ENCODE measurements at places on chromosomes 2 and 18.
A peak's percentile ranks its signal among the peaks of the same experiment; 100 is the strongest.

- no peak for DNase-seq
These were observed 888 bp upstream of the TWSG1 start for GRCh38 chr18:9333441-9334328.

GRCh38 chr2:23954325-23955014, 14.2 kb downstream of the UBXN2A start:
- DNase-seq = no peak

DNA sequence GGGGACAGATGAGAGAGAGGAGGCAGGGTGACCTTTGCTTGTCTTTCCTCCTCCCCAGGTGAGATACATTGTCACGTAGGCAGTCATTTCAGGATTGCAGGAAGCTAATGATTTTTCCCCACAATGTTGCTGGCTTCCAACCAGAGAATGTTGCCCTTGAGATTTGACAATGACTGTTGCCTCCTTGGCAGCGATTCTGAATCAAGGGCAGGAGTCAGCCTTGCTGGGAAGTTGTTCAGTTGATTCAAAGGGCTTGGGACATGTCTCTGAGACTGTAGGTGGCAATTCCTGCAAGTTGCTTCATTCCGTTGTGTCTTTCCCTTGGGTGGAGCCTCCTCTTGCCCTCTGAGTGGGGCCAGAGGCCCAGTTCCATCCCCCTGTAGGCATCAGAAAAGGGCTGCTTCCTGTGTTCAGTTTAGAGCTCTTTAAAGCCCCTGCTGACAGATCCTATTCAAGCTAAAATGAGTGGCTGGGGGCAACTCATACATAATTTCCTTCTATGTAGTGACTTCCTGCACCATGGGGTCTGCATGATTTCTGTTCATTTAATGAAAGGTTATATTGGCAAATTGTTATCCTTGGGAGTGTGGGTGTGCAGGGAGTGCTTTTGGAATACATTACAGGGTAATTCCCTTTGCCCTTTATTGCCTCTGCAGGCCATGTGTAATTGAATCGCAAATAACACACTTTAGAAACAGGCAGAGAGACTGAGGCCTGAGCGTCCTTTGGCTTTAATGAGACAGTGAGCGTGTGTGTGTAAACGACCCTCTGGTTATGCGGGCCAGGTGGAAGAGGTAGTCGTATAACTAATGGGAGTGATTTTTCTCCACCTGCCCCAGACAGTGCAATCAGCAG, 52.4 kb downstream of the GPR39 start:
- DNase-seq = peak; percentile 52

- DNase-seq = no peak
These were observed 13.2 kb upstream of the ATP6V1B1 start for GRCh38 chr2:70922235-70923234.

DNA sequence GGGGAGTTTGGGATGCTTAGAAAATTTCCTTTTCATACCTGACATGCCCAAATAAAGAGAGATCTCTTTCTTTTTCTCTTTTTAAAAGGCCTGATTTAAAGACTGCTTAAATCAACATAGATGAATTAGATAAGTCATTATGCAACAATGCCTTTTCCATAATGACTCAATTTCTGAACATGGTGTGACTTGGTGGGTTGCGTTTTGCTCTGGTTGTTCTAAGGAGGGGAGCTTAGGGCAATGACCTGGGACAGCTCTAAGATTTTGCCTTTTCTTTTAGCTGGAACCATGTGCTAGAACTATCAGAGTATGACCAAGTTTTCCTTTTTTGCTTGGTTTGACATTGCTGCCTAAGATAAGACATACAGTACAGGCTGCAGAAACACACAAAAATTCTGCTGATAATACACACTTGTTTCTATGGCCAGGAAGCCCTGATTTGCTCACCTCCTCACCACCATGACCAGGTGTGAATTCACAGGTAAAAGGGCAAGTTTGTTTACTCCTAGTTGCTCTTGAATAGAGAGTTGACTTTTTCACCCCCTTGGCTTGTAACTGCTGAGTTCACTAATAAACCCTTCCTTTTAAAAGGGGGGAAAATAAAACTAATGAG, 58.1 kb upstream of the IL1RL1 start:
- no peak for DNase-seq

- DNase-seq = no peak
These were observed 187.7 kb downstream of the INHBB start for GRCh38 chr2:120533625-120534024.

Data from NCI-H1436 (cell line).